ENCODE measurements at places on chromosomes 13 and 19.
A peak's percentile ranks its signal among the peaks of the same experiment; 100 is the strongest.

GRCh38 chr13:79908381-79908780, 427.4 kb downstream of the NDFIP2 start:
- no peak for DNase-seq

DNA sequence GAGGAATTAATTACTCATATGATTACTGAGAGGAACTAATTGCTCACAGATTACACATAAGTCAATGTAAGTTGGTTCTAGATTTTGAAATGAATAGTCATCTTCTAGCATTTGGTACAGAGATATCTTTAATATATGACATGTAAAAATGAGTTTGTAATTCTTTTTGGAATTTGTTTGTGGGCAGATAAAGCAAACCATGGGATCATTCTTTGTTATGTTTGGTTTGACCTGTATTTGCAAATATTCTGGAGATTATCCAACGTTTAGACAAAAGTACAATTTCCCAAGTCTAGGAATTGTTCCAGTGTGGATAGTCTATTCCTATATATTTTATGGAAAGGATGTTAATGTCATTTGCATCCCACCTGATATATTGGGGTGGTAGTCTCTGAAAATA, 309.6 kb upstream of the EDNRB start:
- DNase-seq = no peak

- peak; percentile 97 for DNase-seq
These were observed 3.4 kb downstream of the TPGS1 start for GRCh38 chr19:510606-511100.

DNA sequence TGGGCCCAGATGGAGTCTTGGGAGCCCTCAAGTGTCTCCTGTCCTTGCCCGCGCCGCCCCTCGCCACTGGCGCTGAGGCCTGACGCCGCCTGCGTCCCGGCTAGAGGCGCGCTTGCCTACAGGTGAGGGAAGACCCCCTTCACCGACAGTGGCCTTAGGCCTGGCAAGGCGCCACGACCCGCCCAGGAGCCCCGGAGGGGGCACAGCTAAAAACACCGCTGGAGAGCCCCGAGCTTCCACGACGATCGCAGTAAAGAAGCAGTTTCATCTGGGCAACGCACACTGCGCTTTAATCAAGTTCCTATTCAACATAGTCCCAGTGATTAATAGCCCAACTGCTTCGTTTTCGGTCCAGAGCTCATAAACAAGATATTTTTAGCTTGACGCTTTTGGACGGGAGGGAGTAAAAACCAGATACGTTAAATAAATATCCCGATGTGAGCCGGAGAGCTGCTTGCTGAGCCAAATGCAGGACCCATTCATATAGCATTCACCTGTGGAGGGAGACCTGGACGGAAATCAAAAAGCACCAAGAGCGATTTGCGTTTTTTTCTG, 1.5 kb upstream of the CEBPA start:
- DNase-seq = no peak

DNA sequence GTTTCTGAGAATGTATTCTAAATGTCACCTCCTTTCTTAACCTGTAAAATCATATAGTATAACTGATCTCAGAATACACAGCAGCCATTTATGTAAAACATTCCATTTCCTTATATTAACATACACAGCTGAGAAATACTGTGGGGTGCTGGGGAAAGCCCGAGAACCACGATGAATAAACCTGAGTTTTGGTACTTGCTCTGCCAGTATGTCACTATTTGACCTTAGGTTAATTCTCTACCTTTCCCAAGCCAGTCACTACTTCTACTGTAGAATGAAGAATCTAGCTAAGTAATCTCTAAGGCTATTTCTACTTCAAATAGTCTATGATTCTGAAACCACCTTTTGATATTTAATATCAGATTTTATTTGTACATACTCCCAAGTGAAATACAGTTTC, 173.7 kb downstream of the TBC1D4 start:
- DNase-seq = peak; percentile 35

DNA sequence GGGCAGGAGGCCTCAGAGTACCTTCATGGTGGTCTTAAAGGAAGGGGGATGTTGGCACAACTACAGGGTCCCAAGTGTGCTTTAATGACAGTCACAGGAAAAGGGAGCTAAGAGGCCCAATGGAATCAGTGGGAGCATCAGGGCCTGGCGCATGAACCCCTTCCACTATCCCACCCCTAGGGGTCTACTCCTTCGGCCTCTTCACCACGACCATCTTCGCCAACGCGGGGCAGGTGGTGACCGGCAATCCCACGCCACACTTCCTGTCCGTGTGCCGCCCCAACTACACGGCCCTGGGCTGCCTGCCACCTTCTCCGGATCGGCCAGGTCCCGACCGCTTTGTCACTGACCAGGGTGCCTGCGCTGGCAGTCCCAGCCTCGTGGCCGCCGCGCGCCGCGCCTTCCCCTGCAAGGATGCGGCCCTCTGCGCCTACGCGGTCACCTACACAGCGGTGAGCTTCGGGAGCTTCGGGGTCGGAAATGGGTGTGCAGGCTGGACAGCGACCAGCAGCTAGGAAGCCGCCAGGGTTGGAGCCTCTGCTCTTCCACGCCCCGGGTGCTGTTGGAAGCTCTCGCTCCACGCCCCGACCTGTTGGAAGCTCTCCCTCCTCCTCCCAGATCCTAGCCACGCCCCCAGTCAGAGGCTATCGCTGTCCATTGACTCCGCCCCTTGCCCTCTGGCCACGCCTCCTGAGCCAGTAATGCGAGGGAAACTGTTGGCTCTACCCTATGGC, 6.0 kb downstream of the PLPPR2 start:
- DNase-seq = no peak

GRCh38 chr13:38341149-38341692, 8.4 kb upstream of the UFM1 start:
- no peak for DNase-seq

- peak; percentile 45 for DNase-seq
These were observed 10.1 kb downstream of the NANOS3 start for GRCh38 chr19:13887018-13887436.

DNA sequence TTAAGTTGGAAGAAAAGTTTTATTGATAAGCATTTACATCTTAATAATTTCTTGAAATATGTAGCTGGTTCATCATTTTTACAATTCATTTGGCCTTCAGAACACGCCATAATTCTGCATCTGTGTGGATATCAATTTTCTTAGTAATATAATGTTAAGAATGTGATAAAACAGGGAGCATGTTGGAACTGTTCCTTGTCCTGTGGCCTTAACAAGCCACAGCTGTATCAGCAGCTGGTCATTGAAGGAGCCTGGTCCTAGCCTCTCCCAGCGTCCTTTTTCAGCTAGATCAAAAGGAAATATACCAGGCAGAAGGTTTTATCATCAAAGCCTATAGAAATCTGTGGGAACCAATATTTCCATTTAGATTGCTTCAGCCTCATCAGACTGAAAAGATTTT, 421.8 kb downstream of the SPRY2 start:
- DNase-seq = no peak

GRCh38 chr19:33399745-33400681, 26.5 kb downstream of the CEBPG start:
- DNase-seq = no peak

- peak; percentile 49 for DNase-seq
These were observed 3.8 kb upstream of the ZNF414 start for GRCh38 chr19:8517551-8518442.

DNA sequence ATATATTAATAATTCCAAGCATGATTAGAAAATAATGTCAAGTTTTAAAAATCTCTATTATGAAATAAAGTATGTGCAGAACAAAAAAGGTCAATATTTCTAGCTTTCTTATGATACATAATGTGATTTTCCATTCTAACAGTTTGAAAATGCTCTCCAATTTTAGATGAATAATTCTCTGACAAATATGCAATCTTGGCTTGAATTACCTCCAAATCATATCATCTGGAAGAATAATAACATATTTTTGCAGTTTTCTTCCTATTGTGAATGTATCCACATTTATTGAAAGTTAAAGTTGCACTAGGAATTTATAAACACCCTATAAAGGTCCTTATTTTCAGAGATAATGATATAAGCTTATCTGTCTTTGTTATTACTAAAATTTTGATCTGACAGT, 548.5 kb upstream of the SLC10A2 start:
- no peak for DNase-seq

GRCh38 chr13:97301382-97302095, 79.4 kb downstream of the MBNL2 start:
- no peak for DNase-seq

DNA sequence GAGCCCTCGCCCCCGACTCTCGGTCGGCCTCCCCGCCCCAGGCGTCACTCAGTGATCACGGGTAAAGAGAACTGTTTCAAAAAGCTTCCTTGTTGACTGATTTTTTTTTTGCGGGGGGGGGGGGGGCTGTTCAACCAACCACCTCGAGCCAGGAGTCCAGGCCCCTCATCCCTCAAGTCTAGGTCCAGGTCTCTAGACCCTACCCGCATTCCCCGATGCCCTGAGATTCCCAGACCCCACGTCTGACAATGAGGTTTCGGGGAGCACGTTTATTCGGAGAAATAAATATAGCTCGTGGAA, 4.3 kb downstream of the HRC start:
- no peak for DNase-seq

DNA sequence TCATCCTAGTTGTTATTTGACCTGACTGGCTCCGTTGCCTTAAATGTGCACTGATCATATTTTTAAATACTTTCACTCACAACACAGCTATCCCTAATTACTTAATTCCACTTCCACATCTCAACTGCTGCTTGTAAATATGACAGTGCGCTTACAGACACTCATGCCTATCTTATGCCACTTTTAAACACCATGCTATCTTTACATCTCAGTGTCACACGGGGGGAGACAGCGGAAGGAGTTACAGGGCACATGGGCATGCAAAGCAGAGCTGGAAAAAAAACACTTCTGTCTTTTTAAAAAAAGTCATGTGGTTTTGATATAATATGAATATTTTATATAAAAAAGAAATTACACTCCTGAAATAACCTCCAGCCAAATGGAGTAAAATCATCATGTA, 44.1 kb downstream of the SMAD9 start:
- no peak for DNase-seq

- DNase-seq = no peak
These were observed 215.1 kb downstream of the DNAJC15 start for GRCh38 chr13:43238341-43239083.

DNA sequence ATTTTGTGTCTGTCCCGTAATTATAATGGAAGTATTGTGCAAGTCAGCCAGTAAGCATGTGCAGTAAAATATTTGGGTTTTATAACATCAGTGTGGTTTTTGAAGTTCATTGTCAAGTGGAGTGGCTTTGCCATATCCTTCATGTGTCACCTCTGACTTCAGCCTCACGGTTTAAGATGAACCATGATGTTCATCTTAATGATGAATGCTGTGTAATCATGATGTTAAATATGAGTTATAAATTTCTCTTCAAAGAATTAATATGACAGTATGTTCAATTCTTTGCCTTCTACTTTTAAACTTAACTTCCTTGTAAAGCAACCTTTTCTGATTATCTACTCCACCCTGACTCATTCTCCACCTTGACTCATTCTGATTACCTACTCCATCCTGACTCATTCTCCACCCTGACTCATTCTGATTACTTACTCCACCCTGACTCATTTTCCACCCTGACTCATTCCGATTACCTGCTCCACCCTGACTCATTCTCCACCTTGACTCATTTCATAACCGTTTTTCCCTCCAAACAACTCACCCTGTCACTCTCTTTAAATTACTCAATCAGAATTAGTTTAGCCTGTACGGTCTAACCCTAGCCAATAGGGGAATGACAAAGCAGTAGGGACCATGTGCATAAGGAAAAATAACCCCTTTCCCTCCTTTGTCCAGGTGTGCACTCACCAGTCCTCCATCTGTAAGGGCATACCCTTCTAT, 50.3 kb upstream of the ANKRD10 start:
- DNase-seq = peak; percentile 94

DNA sequence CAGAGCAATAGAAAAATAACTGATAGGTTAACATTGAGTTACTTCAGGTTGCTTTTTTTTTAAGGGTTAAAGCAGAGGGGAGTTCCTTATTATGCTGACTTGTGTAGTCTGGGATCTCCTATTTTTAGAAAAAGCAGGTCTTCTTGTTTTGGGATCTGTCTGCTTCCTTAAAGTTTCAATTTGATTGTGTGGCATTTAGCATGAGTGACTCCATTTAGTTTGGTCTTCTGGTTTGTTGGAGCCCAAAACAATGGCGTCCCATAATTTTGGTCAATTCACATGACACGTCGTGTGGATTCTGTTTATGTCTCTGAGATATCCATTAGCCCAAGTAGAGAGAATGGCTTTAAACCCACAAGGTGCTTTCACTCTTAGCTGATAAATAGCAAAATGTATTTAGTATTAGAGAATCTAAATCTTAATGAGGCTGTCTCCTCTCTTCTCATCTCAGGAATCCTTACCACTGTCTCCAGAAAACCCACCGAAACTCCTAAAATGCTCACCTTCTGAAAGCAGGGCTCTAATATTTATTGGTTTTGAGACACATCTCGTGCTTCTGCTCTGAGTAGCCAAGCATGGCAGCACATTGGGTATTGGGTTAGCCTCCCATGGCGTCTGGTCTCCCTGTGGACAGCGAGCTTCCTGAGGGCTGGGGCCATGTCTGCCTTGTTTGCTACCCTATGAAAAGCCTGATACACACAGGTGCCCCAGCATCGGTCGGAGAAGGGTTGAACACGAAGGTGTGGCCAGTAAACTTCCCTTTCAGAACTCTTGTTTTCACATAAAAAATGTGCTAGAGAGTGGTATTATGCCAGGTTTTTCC, 67.2 kb upstream of the GPR183 start:
- no peak for DNase-seq

DNA sequence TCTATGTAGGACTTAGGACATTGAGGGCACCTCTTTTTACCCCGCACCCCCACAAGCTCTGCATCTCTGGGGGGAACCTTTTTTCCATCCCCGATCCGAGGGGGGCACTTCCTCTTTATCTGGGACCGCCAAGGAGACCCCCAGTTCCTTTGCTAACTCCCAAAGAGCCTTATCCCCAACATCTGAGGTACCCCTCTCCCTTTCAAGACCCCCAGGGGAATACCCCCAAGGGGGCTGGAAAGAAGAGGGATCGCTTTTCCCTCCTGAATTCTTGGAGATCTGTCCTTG, 1.1 kb downstream of the TNFSF9 start:
- DNase-seq = no peak

GRCh38 chr13:78594456-78594975, 8.8 kb downstream of the POU4F1 start:
- DNase-seq = no peak

DNA sequence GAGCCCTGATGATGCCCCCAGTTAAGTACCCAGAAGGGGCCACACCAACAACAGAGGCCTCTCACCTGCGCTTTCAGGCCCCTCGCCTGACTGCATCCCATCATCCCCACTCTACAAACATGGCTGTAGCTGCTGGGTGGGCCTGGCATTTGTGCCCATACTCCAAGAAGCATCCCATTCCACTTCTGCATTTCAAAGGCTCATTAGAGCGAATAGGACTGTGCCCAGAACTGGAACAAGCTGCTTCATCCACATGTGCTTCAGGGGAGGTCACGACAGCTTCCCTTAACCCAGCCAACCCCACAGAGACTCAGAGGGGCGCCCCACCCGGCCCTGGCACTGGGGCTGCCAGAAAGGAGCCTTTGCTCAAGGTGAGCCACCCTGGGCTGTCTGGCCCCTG, 156.9 kb downstream of the SIPA1L3 start:
- DNase-seq = no peak

DNA sequence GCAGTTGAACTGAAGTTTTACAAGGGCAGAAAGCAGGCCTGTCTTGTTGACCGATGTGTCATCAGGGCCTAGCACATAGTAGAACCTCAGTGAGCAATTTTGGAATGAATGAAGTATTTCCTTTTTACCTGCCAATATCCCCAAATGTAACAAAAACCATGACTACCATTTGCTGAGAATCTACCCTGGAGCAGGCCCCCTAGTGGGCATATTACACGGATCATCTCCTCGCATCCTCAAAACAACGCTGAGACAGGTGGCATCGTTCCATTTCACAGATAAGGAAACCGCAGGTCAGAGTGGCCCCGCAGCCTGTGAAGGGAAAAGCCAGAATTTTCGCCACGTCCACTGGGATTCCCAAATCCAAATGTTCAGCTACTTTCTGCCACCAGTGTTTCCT, 77.9 kb downstream of the CACNA1A start:
- DNase-seq = peak; percentile 17

Measured in activated CD4-positive, alpha-beta T cell treated with anti-CD3 and anti-CD28 coated beads, Interleukin-10, Interleukin-2, amounts not matched to agents 100 ng/mL and 50 ng/mL, durations not matched to agents 16 hours and 8 hours (primary cell).